ENCODE measurements at places on chromosomes 12 and 14.
A peak's percentile ranks its signal among the peaks of the same experiment; 100 is the strongest.

- no peak for DNase-seq
Measured at GRCh38 chr14:72420749-72421474, 473.0 kb downstream of the DPF3 start.

DNA sequence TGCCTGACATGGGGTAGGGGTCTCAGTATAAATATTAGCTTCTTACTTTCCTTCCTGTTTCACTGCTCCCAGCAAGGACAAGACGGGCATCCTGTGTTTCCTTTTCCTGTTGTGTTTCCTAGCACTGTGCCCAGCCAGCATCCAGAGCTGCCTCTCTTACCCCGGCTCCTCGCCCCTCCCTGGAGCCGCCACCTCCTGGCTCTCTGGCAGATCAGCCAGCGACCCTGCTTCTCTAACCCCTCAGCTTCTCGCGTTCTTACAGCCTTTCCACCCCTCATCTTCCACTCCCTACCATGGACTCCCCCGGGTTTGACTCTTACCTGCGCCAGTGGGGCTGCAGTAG lies 17.8 kb downstream of the HDAC7 start:
- no peak for DNase-seq

DNA sequence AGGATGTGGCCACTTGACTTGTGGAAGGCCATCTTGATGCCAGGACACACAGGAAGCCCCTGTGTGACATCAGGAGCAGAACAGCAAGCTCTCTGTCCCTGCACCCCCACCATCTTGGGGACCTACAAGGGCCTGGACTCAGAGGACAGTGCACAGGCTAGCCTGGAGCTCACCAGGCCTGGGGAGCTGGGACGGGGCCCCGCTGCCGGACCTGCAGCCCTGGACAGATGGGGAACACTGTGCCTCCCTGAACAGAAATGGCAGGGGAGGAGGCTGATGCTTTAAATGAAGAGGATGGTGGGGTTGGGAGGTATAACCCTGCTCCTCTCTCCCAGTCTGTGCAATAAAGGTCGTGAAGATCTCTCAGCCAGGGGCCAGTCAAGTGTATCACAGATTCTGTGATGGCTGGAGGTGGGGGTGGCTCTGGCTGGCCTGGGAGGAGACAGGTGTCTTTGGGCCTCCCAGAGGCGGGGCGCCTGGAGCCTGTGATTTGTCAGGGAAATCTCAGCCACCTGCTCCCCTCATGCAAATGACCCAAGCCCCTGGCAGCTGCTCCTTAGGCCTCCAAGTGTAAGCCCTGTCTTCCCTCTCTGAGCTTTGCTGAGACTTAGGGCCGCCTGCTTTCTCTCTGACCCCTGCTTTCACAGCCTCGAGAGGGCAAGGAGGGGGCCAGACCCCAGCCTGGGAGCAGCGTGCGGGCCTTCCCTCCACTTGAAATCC lies 1.1 kb upstream of the GNB3 start:
- DNase-seq, result no peak

DNA sequence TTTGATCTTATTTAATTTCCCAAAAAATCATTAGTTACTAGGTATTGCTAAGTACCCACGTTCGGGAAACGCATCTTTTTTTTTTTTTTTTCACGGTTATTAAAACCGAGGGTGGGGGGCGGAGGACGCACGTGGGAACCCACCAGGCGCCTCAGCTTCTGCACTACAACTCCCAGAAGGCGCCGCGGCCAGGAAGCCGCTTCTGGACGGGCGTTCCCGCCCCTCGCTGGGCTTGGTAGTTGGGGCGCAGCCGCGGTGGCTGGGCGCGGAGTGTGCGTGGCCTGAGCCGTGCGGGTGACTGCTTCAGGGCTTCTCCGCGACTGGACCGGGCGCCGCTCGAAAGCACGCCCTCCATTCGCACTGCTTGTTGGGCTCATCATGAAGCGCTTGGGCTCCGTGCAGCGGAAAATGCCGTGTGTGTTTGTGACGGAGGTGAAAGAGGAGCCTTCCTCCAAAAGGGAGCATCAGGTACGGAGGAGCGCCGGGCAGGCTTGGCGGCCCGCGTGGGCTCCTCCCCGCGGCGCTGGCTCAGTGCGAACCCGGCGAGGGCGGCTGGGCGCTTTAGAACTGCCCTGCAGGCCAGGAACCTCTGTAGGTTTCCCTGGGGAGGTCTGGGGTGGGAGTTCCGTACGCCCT lies 6.2 kb upstream of the C12orf50 start:
- peak; percentile 81 for DNase-seq

GRCh38 chr12:9813821-9814798 lies 13.2 kb upstream of the KLRF1 start:
- DNase-seq, result peak; percentile 73

DNA sequence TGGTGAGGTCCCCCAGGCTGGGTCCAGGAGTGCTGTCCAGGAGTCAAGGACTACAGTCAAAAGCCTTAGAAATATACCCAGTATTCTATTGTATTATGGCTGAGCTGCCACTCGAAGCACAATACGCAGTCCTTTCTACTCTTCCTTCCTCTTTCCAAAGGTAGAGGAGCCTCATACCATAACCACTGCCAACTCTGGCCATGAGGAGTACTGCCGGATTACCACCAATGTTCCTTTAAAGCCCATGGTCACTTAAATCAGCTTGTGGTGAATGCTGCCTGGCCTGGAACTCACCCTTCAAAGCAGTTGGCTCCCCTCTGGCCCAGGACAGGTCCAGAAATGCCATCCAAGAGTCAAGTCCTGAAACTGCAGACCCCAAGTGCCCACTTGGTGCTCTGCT lies 425.4 kb downstream of the SLC16A7 start:
- no peak for DNase-seq

Data from GM18507 (cell line).